Right lobe of liver (tissue), 6 donors: ENCODE measurements at places on chromosomes 3 and 15. TPM values are rescaled to one million over a fixed set of nuclear protein-coding genes. Genes with fewer than 3 reads are reported as not detected.

DNA sequence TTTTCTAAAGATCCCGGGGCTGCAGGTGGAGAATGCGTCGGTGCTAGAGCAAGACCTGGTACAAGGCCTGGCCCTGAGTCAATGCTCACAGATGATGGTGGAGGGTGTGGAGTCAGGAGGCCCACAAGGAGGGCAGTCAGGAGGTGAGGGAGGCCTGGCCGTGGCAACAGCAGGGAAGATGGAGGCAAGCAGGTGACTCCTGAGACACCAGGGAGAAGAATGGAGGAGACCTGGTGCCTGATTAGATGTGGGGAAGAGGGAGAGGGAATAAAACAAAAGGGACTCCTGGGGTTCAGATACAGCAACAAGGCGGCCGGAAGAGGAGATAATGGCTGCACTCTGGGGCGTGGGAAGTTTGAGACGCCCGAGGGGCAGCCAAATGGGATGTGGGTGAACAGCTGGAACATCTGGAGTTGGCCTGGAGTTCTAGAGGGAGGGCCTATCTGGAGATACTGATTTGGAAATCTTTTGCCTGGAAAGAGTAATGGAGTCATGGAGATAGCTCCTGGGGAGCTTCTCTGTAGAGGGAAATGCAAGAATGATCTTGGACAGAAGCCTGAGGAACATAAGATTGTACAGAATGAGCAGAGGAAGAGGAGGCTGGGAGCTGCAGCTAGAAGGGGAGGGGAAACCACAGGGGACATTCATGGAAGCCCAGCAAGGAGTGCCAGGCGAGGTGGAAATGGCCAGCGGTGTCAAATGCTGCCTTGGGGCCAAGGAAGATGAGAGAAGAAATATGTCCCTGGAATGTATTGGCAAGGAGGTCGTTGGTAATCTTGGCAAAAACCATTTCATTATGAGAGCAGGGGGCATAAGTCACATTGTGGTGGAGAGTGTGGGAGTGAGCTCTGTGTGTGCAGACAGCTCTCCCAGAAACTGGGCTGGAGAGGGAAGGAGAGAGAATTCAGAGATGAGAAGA is 67.5 kb upstream of the CORO2B start:
- DNase-seq, result no peak

DNA sequence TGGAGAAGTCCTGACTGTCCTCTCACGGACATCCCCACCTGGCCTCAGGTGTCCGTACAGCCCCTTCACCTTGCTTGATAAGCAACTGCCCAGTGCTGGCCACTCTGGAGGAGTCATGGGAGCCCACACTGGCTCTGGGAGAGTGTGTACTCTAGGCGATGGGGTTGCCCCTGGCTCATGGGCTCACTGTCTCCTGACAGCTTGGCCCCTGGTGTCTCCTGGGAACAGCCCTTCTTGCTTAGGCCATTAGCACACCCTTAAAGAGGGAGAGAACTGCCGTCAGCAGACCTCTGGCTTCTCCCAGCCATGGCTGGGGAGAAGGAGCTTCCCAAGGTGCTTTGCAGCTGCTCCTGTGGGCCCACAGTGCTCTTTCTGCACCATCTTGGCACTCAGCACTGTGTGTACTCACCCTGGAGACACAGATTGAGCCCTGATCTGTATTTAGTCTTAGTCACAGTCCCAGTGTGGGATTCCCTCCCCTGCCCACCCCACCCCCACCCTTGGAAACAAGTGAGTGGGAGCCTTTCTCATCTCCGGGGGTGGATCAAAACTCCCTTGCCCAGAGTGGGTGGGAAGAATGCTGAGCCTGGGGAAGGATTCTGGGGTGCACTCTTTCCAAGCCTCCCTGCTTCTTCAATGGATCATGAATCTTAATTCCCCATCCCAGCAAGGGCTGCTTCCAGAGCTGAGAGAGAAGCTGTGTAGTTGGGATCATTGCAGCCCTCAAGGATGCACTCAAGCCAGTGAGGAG is 83.5 kb upstream of the ADPGK start:
- no peak for DNase-seq

- DNase-seq, result no peak
Measured at GRCh38 chr3:149553781-149554451, 79.4 kb downstream of the TM4SF4 start.

Gene ZNF770
- 24.5 TPM for total RNA-seq

Gene C3orf62
- total RNA-seq, result 2.3 TPM

DNA sequence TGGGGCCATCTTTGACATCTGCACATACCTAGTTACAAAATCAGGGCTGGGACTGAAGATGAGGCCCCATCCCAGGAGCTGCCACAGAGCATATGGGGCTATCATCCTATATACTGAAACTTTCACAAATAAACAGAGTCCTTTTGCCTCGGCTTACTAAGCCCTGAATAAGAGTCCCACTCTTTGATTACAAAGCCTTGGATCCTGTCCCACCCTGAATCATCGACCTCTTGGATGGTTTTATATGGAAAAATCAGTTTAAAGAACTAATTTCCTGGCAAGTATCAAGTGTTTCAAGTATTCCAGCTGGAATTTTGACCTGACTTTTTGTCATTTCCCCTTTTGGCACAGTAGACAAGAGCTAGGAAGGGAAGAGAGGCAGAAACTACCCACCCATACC is 331.3 kb upstream of the FRG2C start:
- no peak for DNase-seq

DNA sequence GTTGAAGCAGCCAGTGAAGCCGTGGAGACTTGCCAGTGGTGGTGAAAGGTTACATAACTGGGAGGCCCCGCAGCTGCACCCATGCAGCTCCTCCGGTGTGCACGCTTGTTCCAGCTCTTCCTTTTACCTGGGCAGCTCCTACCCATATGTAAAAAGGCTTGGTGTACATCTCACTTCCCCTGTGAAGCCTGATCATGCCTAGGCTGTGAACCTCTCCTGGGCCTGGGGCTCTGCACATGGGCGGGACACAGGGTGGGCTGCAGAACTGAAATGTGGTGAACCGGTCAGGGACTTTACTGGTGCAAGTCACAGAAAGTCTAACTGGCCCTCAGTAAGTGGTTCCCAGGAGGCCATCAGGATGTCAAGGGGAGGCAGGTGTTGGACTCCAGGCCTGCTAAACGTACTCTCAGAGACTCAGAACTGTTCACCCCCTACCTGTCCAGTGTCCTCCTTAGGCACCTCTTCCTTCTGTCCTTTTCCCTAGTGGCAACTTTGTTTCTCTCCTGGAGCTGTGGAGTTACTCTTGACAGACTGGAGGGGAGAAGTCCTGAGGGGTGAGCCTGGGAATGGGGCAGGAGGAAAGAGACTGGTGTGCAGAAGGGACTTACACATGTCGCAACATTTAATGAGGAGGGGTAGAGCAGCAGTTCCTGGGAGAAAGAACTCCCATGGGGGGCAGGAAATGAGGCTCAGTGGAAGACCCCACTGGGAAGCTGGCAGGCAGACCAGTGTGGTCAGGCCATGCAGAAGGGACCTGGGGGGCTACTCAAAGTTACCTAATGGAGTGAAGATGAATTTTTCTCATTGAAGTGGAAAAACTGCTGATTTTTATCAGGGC is 148.1 kb downstream of the EEFSEC start:
- no peak for DNase-seq

Gene C3orf22
- not detected for total RNA-seq

- DNase-seq, result no peak
Measured at GRCh38 chr3:5466717-5467116, 279.2 kb downstream of the EDEM1 start.

Gene PLAAT1
- not detected for total RNA-seq

Gene GOLGA8N
- total RNA-seq, result 6.5 TPM

DNA sequence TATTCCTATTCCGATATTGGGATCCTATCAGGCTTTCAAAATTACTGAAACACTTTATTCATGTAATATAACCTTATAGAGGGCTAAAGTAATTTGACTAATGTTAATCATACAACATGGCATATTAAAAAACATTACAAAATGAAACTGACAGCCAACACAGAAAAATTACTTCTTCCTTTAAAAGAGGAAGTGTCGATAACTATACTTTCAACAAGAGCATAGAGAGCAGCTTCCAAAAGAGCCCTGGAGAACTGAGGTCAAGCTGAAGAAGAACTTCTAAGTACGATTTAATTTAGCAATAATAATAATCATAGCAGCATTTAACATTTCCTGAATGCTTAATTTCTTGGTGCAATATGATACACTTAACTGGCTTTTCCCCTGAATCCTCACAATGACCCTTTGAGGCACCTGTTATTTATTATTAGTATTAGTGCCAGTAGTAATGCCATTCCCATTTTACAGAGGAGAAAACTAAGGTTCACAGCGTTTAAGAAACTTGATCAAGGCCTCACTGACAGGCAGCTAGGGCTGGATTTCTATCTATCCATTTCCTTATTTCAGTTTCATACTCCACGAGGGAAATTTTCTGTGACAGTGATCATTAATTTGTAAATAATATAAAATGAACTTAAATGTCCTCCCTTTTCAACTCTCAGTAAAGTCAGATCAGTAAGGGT is 181.6 kb downstream of the CFAP20DC start:
- DNase-seq, result no peak

DNA sequence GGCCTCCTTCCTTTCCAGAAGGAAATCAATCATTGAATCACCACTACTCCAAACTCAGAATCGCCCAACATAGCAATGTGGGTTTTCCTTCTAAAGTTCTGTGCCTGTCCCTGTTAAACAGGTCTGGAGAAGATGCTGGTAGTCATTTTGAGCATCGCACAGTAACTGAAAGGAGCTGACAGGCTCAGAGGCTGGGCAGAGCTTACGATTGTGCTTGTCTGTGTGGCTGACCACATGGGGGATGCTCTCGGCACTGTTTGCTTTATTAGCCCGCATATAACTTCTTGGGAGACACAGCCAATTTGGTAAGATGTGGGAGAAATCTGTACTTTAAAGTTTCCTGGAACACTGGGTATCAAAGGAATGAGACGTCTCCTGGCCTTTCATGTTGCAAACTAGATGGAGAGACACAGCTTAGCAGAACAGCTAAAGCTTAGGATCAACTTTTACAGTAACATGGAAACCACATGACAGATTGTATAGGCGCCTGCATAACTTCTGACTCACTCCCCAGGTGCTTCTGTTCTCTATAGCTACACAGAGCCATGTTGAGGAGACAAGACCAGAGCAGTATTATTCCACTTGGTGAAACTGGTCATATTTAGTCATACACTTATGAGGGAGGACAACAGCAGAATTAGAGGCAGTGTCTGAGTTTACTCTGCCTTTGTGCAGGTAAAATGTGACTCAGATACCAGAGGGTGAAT is 374.1 kb downstream of the RORA start:
- DNase-seq, result no peak

DNA sequence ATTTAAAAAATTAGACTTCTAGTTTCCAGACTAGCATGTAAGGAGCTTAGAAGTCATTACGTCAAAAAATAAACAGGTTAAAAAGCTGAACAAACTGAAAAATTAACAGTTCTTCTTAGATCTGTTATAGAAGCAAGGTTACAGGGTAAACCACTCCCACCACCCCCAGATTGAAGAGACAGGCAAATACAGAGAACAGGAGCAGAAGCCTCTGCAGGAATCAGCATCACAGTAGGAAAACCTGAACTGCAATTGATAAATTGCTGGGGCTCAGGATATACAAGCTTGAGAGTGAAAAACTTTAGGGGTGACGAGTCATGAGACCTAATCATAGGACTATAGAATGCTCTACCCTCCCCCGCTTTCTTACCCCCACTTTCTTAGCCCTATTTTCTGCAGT is 222.3 kb downstream of the UBE2E2 start:
- no peak for DNase-seq

- DNase-seq, result no peak
Measured at GRCh38 chr15:44647036-44647435, 16.4 kb downstream of the SPG11 start.

GRCh38 chr15:91924837-91925495 is 71.5 kb downstream of the SLCO3A1 start:
- no peak for DNase-seq

DNA sequence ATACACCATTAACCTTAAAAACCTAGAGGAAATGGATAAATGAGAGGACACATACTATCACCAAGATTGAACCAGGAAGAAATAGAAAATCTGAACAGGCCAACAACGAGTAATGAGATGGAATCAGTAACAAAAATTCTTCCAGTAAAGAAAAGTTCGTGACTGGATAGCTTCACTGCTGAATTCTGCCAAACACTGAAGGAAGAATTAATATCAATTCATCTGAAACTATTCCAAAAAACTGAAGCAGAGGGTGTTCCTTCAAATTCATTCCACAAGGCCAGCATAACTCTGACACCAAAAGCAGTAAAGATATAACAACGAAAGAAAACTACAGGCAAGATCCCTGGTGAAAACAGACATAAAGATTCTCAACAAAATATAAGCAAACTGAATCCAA is 195.8 kb upstream of the GPR149 start:
- DNase-seq, result no peak

DNA sequence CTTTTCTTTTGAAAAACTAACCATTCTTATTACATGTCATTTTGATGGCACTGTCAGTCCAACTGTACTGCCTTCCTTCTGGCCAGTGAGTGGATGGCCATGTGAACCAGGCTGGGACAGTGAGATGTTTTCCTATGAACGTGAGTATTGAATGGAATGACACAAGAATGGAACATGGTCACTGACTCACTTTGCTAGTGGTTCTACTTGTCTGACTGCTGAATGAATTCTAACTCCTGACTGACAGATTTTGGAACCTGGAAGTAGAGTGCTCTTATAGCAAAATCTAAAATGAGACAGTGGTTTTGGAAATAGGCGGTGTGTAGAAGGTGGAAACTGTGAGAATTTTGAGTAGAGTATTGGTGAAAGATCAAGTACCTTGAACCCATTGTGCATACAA is 606.9 kb upstream of the KCNMB2 start:
- no peak for DNase-seq

DNA sequence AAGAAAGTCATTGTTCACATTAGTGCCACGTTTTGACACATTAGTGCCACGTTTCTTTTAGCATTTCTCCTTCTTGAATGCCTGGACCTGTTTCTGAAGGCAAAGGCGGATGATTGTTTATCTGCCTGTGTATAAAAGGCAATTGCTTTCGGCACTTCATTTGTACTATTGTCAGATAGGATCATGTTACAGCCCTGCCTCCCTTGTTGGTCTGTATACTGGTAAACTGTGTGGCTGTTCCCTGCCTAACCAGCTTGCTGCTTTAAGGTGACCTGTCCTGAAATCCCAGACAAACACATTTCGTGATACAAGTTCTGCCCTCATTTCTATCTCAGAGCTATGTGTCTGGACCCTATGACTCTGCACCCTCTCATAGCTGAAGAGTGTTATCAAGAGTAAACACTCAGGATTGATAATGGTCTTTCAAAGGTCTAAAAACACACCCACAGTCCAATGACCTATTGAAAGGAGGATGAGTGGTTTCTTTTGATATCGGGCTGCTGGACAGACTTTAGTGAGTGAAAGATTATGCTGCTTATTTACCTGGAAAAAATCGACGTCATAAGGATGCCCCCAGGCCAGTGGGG is 276.3 kb upstream of the MCTP2 start:
- DNase-seq, result no peak

GRCh38 chr3:73314151-73314951 is 252.9 kb downstream of the EBLN2 start:
- DNase-seq, result no peak

GRCh38 chr3:149816986-149817385 is 4.0 kb downstream of the RNF13 start:
- DNase-seq, result no peak

Gene FEZF2
- total RNA-seq, result not detected
